ENCODE measurements at places on chromosomes 16 and 17.

GRCh38 chr16:14564861-14565687 is 65.0 kb downstream of the PARN start:
- DNase-seq = no peak

- DNase-seq = no peak
Measured at GRCh38 chr16:89041571-89042481, 51.8 kb upstream of the ACSF3 start.

DNA sequence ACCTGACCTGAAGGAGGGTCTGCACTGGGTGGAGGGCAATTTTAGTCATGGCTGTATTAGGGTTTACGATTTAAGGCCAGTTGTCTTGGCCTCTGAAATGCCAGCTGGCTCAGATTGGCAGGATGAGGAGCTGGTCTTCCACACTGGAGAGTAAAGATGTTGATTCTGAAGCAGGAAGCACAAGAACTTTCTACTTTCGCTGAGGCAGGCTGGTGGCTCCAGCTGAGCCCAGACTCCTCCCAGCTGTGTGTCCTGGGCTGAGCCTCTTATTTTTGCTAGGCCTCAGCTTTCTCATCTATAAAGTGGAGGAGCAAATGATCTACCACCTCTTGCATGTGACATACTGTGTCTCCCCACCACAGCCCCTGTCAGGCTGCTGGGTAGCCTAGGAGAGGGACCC is 74.4 kb downstream of the MRM1 start:
- DNase-seq = no peak

- DNase-seq = no peak
Measured at GRCh38 chr17:66764506-66764905, 70.4 kb upstream of the CACNG5 start.

GRCh38 chr17:30557916-30558685 is 80.9 kb downstream of the GOSR1 start:
- DNase-seq = no peak

DNA sequence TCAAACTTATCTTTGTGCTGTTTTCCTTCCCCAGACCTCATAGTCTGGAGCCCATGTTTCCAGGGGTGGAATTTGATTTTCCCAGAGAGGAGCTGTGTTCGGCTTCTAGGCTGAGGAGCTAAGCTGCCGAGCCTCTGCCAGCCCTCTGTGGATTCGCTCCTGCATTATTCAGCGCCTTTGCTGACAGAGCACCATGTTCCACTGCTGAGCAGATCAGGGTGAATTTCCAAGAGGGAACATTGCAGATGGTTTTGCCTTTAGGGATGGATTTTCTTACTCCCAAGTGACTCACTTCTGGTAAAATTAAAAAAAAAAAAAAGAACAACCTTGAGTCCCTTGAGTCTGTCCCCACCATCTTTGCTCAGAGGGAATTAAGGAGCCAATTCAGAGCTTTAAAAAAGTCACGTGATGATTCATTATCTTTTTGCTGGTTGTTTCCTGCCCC is 229.5 kb downstream of the PRKCA start:
- no peak for DNase-seq

GRCh38 chr17:80820331-80820730 is 171.3 kb upstream of the CHMP6 start:
- peak; percentile 22 for DNase-seq

GRCh38 chr17:78665387-78665951 is 88.3 kb upstream of the DNAH17 start:
- peak; percentile 49 for DNase-seq

GRCh38 chr17:81912441-81913309 is 1.5 kb upstream of the PCYT2 start:
- DNase-seq = no peak

DNA sequence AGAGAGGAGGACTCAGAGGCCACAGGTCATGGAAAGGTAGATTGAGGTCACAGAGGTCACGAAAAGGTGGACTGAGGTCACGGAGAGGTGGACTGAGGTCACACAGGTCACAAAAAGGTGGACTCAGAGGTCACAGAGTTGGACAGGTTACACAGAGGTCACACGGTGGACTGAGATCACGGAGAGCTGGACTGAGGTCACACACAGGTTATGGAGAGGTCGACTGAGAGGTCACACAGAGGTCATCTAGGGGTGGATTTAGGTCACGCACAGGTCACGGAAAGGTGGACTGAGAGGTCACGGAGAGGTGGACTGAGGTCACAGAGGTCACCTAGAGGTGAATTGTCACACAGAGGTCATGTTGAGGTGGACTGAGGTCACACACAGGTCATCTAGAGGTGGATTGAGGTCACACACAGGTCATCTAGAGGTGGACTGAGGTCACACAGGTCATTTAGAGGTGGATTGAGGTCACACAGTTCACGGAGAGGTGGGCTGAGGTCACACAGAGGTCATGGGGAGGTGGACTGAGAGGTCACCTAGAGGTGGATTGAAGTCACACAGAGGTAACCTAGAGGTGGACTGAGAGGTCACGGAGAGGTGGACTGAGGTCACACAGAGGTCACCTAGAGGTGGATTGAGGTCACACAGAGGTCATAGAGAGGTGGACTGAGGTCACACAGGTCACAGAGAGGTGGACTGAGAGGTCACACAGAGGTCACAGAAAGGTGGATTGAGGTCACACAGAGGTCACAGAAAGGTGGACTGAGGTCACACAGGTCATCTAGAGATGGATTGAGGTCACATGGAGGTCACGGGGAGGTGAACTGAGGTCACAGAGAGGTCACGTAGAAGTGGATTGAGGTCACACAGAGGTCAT is 26.7 kb upstream of the JPT2 start:
- DNase-seq = no peak
